ENCODE measurements at places on chromosomes 3 and 15. TPM values are rescaled to one million over a fixed set of nuclear protein-coding genes. Genes with fewer than 3 reads are reported as not detected.

Gene WDR76
- total RNA-seq = 82.4 TPM

Gene CCK
- not detected for total RNA-seq

- no peak for DNase-seq
Observed at GRCh38 chr3:49329186-49329585, 10.7 kb downstream of the USP4 start.

Gene SCAANT1
- total RNA-seq = not detected

- DNase-seq = peak; percentile 68
Observed at GRCh38 chr15:64461721-64462162, 1.4 kb downstream of the ZNF609 start.

- no peak for DNase-seq
Observed at GRCh38 chr15:75751116-75751875, 38.6 kb upstream of the CSPG4 start.

Gene OR5K2
- not detected for total RNA-seq

DNA sequence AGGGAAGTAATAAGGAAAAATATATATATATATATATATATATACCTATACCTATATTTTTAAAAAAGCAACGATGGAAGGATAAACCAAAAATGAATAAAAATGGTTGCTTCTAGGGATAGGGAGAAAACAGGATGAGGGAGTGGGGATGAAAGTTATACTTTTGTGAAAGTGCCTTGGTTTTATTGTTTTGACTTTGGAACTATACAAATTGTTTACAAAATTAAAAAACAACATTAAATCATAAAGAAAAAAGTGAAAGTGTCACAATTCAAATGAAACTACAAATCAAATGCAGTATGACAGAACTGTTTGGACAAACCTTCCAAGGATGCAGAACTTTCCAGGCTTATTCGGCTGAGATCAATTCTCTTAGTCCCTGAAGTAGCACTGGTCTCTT lies 54.4 kb downstream of the SLC24A1 start:
- DNase-seq = no peak

Gene ZNF80
- 0.67 TPM for total RNA-seq

DNA sequence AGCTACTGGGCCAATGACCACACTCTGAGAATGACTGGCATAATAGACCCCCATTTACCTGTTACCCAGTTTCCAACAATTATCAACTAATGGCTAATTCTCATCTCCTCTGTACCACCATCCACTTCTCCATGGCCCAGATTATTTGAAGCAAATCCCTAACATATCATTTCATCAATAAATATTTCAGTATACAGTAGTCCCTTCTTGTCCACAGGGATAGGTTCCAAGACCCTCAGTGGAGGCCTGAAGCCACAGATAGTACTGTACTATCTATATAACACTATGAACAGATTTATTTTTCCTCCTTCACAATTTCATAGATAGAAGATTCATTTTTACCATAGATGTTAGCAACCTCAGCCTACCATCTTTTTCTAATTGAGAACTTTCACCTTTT lies 68.3 kb downstream of the IFT80 start:
- DNase-seq = no peak

- peak; percentile 63 for DNase-seq
Observed at GRCh38 chr3:16888785-16889607, 4.2 kb downstream of the PLCL2 start.

All from activated naive CD4-positive, alpha-beta T cell treated with anti-CD3 and anti-CD28 coated beads for 36 hours (primary cell).